SK-N-SH (cell line): ENCODE measurements at places on chromosomes 12 and 14.
A peak's percentile ranks its signal among the peaks of the same experiment; 100 is the strongest.

GRCh38 chr14:86363047-86363446 is 833.1 kb downstream of the FLRT2 start:
- DNase-seq = no peak

- DNase-seq = no peak
Observed at GRCh38 chr14:31990926-31991572, 86.1 kb upstream of the ARHGAP5 start.

DNA sequence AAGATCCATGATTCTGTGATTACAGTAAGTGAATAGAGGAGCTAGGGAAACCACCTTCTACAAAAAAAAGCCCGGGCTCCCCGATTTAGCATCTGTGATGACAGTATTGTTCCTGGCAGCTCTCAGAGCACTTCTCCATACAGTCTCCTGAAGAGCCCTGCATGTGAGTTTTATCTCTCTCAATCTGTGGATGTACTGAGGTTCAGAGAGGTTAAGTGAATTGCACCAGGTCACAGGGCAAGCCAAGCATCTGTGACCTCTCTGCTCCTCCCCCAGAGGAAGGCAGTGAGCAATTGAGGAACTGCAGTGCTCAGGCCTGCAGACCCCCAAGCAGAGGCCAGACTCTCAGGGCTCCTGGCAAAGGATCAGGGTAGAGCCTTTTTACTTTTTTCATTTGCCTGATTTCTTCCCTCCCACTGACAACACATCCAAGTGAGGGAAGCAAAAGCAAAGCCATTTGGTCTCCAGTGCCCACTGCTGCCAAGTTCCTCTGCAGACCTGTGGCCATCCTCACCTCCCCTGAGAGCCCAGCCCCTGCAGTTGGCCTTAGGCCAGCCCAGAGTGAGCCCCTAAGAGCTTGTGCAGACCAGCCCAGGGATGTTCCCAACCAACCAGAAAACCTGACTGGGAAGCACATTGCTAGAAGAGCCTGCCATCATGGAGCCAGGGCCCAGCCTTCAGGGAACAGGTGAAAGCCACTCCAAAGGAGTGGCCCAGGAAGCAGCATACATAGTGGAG is 47.6 kb upstream of the PNMA1 start:
- no peak for DNase-seq

GRCh38 chr12:52018433-52019112 is 11.8 kb downstream of the TAMALIN start:
- no peak for DNase-seq

GRCh38 chr12:116695464-116695725 is 42.5 kb downstream of the SPRING1 start:
- DNase-seq = no peak

DNA sequence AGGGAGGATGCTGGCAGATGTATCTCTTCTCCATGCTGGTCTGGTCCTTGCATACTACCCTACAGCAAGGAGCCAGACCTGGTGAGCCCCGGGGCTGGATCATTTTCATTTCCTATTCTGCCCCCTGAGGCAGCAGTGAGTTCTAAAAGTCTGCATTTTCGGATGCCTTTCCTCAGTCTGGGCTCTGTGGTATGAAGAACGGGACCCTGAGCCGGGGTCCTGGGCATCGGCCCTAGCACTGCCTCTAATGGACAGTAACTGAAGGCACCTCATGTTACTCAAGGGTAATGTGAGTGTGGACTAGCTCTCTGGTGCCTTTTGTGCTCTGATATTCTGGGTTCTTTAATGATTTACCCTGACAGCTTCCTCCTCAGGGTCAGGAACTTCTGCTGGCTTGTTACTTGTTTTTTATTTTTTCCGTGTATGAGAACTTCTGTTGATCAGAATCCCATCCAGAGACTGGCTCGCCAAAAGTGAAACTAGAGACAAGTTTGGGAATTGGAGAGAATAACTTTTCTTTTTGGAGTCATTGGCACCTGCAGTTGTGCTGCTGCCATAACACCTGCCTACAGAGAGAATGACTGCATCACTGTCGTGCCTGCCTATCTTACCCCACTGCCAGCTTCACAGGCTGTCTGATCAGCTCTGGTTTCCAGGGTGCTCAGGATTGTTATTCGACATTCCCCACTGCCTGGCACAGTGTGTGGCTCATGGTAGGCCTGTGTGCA is 62.3 kb downstream of the SUSD6 start:
- no peak for DNase-seq

DNA sequence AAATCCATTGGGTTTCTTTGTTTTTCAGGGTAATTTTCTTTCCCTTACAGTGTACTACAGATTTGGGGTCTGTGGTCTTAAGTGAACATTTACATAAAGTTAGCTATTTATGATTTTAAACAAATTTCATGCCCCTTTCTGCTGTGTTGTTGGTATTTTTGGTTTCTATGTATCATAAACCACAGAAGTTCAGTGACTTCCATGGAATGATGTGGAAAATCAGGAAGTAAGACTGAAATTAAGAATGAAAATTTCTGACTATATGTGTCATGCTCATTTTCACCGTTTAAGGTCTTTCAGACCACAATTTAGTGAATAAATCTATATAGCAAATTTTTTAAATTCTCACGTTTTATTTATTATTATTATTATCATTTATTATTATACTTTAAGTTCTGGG is 31.7 kb downstream of the ETV6 start:
- no peak for DNase-seq

DNA sequence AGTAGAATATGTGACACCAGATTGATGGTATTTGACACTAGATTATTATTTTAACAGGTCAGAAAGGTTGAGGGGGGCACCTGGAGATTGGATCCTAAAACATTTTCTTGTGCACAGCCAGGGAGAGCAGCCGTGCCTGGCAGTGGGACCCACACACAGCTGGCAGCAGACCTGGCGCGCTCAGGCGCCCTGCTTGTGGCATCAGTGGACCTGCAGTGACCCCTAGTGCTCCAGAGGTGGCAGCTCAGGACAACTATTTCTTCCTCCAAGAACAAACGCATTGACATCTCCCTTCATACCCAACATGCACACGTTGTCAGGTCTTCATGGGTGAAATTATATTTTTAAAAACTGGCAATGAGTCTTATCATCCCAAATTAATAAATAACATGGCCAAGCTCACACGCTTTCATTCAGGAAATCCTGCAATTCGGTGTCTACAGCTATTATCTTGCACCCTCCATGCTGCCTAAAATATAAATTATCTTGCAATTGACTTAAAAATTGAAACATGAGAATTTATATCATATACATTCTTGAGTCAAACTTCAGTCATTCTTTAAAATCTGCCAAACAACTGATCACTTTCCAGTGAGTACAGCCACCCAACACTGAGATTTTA is 7.7 kb upstream of the TMEM132D start:
- peak; percentile 80 for DNase-seq

GRCh38 chr14:42123526-42123925 is 516.9 kb downstream of the LRFN5 start:
- DNase-seq = no peak

- no peak for DNase-seq
Observed at GRCh38 chr12:48388460-48388859, 37.7 kb upstream of the ZNF641 start.

DNA sequence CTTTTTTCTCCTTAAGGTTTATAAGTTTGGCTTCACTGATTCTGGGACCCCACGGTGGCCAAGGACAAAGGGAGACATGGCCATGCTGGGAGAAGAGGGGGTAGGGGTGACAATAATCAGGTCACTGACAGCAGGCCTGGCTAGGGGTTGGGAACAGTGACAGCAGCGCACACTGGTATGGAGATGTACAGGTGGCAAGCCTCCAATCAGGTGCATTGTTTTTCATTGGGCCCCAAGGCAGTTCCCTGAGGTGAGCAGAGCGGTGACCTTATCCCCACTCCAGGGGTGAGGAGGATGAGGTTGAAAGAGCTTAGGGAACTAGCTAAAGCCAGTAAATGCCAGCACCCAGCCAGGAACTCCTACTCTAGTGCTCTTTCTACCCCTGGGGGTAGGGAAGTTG is 1.4 kb downstream of the SYNDIG1L start:
- no peak for DNase-seq

- DNase-seq = no peak
Observed at GRCh38 chr12:127358888-127359287, 908.1 kb upstream of the TMEM132C start.

- no peak for DNase-seq
Observed at GRCh38 chr12:57011438-57012424, 4.6 kb downstream of the TAC3 start.

GRCh38 chr12:116222358-116222757 is 55.1 kb downstream of the MED13L start:
- no peak for DNase-seq

DNA sequence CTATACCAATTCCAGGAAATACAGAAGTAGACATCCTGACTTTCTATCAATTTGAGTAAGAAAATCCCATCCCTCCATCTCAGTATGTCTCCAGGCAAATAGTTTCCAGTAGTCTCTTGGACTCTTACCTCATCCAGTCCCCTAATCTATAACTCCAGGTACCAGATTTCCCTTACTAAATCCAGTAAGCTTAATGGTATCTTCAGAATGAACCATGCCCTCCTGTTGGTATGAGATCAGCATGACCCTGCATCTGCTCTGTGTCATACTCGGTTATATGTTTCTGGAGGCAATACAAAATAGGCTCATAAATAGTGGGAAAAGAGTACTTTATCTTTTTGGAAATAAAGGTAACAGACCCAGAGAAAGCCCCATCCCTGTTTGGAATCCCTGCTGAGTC is 18.4 kb downstream of the PIGH start:
- no peak for DNase-seq

DNA sequence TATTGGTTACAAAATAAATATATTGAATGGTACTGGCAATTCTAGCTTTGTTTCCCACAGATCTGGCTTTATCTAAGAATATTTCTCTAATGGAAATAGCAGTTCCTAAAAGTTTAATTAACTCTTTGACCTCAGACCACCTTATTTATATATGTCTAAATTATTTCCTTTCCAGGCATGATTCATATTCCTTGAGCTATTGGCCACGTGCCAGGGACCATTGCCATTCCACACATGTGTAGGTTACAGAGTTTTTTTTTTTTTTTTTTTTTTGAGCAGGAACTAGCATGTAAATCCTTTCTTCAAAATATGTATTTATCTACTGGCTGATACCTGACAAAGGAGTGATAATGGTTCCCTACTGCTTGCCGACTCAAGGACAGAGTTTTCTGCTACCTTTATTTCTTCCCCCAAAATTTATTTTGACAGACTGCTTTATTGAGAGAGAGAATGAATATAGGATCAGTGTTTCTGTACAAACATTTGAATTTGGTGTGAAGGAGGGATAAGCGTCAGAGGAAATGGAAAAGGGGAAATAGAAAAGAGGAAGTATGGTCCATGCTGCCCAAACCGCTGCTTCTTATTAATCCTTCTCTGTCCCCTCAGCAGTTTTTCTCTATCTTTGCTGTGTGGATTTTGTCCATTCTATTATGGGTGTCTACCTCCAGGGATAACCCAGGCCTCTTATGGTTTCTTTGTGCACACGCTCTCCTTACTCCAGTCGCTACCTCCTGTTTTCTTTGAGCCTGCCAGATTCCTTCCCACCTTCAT is 36.4 kb downstream of the PDE3A start:
- peak; percentile 6 for DNase-seq

- no peak for DNase-seq
Observed at GRCh38 chr12:83042441-83043200, 355.9 kb downstream of the TMTC2 start.
